Osteoblast (primary cell): ENCODE measurements at places on chromosomes 13 and 19.

- peak; percentile 60 for DNase-seq
Observed at GRCh38 chr13:102724923-102725322, 30.1 kb upstream of the METTL21C start.

DNA sequence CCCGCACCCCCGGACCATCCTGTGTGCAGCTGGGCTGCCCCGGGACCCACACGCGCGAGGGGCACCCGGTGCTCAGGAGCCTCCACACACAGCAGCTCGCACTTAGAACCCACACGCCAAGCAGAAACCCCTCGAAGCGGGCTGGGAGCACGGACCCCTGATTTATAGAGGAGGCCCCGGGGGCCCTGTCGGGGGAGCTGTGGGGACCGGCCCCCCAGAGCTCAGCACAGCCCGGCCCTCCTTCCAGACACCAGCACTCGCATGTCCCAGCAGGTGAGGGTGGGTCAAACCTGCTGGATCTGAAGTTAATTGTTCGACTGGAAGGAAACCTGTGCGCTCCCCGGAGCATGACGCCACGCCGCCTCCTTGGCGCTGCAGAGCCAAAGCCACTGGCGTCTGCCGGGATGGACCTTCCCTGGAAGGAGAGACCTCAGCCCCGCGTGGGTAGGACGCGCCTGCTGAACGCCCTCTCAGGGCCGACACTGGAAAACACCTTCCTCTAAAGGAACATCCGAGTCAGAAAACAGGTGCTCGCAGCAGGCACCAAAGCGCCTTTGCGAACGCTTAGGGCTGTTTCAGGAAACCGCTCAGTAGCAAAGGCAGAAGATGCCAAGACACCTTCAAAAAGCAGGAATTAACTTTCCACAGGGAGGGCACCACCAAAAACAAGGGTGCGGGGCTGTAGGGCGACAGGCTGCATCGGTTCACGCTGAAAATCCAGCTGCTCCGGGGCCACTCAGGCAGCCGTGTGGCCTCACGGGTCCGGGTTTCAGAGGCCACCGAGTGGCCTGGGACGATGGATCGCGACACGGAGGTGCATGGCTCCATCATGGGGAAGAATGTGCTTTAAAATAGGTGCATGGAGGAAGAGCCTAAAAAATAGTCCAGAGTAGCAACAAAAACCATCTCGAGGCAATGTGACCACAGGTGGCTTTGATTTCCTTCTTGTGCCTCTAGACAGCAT lies 37.8 kb upstream of the GRTP1 start:
- peak; percentile 50 for DNase-seq

GRCh38 chr19:44623080-44623479 lies 9.7 kb downstream of the IGSF23 start:
- DNase-seq: peak; percentile 73

DNA sequence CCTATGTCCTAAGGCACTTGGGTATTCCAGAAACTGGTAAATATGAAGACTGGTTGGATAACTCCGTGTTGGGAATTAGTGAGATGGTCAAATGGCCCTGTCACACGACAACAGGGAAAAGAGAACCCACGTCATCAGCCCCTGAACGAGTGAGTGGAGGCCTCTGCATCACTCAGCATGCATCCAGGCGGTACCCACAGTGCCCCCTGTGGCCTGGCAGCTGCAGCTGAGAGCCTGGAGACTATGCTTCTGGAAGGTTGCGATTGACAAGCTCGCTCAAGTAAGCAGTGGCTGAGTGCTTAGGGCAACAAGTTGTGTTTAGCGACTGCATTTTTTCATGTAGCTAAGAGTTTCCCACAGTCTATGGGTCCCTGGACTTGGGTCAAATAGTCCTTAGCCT lies 55.9 kb downstream of the COL4A2 start:
- DNase-seq: no peak

DNA sequence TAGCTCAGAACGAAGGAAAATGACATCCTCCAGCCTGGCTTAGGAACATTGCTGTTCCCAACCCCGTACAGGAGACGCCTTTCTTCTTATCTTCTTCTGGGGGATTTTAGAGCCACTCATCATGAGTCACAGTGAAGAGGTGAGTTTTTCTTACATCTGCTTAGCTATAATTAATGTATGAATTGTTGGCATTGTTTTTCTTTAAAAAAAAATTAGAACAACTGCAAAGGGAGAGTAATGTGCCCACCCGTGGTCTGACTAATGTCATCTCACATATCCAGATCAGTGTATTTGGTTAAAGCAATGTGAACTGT lies 310.6 kb upstream of the TSHZ3 start:
- DNase-seq: no peak

- DNase-seq: no peak
Observed at GRCh38 chr13:31184981-31185645, 14.7 kb upstream of the B3GLCT start.

GRCh38 chr19:10473192-10473591 lies 30.0 kb downstream of the KEAP1 start:
- no peak for DNase-seq

GRCh38 chr13:114100446-114101357 lies 31.7 kb downstream of the RASA3 start:
- DNase-seq: peak; percentile 93

DNA sequence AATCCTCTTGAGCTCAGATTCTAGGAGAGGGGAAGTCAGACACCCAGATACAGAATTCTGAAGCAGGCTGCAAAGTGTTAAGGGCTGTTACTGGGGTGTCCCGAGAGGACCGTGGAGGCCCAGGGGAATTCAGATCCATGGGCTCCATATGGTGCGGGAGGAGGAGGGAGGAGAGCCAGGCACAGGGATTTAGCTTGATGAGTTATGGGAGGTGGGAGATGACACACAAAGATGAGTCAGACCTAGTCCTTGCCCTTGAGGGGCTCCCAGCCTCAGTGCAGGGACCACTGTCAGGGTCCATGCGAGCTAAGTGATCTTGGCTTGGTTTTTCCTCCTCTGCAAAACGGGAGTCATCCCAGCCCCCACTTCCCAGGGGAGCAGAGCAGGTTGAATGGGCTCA lies 14.4 kb upstream of the GIPR start:
- DNase-seq: peak; percentile 65

DNA sequence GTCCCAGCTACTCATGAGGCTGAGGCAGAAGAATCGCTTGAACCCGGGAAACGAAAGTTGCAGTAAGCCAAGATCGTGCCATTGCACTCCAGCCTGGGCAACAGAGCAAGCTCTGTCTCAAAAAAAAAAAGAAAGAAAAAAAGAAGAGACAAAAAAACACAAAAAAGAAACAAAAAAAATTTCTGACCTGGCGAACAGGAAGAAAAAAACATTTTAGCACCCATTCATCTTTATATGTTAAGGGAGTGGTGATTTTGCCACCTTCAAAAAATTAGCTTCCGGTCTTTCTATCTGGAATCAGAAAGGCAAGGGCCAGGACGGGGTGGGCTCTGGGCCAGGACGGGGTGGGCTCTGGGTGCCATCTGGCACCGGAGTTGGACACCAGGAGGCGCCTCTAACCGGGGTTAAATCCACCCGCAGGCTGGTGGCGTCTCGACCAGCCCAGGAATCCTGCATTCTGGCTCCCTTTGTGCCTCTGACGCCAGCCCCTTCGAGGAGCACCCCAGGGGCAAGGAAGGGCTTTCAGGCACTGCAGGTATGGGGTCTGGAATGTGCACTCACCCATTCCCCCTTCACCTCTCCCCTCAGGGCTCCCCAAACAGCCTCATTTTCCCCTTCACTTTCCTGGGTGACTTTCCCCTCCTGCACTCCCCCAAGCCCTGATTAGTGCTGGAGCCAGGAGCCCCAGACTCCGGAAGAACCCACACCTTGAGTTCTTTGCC lies 10.4 kb upstream of the ZSWIM4 start:
- peak; percentile 82 for DNase-seq

GRCh38 chr13:87123987-87124784 lies 547.0 kb upstream of the SLITRK5 start:
- DNase-seq: no peak

DNA sequence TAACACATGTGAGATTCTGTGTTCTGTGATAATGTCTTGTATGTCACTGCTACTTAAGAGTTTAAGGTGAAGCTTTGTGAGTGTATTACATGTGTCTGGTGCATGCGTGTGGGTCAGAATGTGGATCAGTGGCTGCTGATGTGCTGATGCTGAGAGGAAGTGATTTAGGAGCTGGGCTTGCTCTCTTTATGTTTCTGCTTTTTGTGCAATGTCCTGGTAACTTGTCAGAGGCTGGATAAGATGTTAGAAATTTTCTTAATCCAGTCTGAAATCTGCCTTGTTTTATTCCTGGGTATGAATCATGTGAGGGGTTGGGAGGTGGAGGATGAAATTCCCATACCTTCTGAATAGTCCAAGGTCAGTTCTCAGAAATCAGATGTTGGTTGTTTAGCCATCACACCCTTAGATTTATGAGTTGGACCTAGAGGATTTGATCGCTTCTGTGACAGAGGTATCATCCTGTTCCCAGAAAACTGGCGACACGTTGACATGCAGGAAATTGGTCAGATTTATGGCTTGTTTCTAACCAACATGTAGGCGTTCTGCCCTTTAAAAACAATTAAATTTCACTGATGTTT lies 24.5 kb upstream of the CXCL17 start:
- DNase-seq: peak; percentile 74

GRCh38 chr13:24619282-24619681 lies 60.9 kb upstream of the ATP12A start:
- DNase-seq: no peak

DNA sequence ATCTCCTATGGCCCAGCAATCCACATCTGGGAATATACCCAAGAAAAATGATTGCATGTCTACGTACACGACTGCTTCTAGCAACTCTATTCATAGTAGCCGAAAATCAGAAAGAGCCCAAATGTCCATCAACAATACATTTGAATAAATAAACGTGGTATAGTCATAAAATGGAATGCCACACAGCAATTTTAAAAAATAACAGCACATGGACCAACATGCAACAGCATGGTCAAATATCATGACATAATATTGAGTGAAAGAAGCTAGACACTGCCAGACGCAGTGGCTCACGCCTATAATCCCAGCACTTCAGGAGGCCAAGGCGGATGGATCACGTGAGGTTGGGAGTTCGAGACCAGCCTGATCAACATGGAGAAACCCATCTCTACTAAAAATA lies 16.3 kb downstream of the TEX101 start:
- DNase-seq: no peak
